Endodermal cell (in vitro differentiated cells): ENCODE measurements at places on chromosomes 1 and 21. TPM values are rescaled to one million over a fixed set of nuclear protein-coding genes. Genes with fewer than 3 reads are reported as not detected.

Gene HEYL
- 0.68 and 1.2 TPM in 2 replicates for total RNA-seq

DNA sequence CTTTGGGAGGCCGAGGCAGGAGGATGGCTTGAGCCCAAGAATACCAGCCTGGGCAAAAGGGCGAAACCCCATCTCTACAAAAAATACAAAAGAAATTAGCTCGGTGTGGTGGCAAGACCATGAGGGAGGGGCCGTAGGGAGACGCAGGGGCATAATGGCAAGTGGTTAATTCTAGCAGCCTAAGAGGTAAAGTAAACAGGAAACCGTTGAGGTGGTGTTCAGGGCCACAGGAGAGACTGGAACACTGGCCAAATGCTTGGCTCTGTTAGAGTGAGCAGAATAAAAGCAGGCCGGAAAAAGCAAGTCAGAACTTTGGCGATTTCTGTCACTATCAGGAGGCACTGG lies 89.2 kb downstream of the RIPK4 start:
- DNase-seq, result peak; percentile 35

DNA sequence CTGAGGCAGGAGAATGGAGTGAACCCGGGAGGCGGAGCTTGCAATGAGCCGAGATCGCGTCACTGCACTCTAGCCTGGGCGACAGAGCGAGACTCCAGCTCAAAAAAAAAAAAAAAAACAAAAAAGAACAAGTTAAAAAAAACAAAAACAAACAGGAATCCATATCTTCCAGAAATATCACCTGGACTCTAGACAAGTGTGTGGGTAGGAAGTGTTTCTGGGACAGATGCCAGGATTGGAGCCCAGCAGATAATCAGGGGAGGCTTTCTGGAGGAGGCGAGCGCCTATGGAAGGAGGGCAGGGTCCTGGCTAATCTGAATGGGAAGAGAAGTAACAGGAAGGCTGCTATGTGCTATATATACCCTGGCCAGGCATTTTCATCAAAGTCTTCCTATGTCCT lies 43.6 kb upstream of the SYNC start:
- no peak for DNase-seq

Gene HMGCS2
- total RNA-seq, result not detected in 2 replicates

- no peak for DNase-seq
Observed at GRCh38 chr1:5725406-5725805, 266.8 kb downstream of the NPHP4 start.

Gene CYYR1
- total RNA-seq, result 16.9 and 17.4 TPM in 2 replicates

GRCh38 chr1:4657244-4657789 lies 2.9 kb downstream of the AJAP1 start:
- DNase-seq, result peak; percentile 74

DNA sequence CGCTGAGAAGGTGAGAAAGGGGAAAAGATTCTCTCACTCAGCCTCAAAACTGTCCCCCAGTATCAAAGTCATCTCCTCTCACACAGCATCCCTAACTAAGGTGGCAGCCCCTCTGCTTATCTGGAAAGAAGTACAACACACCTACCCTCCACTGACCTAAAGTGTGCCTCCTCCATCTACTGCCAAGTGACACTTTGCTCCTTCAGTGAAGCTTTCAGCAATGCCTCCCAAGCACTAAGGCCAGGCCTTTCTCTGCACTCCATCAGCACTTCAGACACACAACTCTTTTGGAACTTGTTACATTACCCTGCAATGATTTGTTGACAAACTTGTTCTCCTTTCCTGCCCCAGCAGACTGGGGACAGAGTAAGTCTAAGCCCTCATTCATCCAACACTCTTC lies 1.4 kb downstream of the SH3BP5L start:
- no peak for DNase-seq

Gene SOD1
- total RNA-seq, result 168 to 234 TPM (median 210 TPM) in 3 replicates

DNA sequence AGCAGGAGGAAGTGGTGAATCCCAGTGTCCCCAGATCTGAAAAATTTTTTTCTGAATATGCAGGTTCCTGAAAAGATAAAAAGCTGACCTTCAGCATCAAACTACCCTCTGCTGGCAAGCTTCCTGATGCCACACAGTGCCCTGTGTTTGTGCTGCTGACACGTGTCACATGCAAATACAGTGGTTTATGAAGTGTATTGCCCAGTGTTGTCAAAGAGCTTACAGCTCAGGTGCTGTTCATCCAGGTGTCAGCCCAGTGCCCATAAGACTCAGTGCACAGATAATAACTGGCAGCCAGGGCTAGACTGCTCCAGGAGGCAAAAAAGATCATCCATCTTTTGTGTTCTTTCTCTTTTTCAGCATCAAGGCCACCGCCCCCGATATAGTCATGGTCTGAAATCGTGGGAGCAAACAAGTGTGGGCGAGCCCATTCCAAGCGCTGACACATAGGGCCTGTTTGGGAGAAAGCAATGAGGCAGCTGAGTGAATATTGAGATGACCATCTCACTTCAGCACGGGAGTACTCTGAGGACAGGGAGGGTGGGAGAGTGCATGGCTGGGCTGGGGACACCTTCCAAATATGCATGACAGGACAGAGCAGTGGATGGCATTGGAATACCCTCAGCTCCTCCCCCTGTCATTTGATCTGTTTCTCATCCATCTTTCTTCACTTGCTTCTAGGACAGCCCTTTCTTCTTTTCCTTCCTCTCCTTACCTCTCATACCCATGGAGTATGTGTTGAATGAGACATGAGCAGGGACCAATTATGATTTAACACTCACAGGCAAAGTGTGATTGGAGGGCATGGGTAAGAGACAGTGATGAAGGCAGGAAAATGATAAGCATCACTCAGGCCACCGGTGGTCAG lies 6.4 kb upstream of the KCNK1 start:
- no peak for DNase-seq

DNA sequence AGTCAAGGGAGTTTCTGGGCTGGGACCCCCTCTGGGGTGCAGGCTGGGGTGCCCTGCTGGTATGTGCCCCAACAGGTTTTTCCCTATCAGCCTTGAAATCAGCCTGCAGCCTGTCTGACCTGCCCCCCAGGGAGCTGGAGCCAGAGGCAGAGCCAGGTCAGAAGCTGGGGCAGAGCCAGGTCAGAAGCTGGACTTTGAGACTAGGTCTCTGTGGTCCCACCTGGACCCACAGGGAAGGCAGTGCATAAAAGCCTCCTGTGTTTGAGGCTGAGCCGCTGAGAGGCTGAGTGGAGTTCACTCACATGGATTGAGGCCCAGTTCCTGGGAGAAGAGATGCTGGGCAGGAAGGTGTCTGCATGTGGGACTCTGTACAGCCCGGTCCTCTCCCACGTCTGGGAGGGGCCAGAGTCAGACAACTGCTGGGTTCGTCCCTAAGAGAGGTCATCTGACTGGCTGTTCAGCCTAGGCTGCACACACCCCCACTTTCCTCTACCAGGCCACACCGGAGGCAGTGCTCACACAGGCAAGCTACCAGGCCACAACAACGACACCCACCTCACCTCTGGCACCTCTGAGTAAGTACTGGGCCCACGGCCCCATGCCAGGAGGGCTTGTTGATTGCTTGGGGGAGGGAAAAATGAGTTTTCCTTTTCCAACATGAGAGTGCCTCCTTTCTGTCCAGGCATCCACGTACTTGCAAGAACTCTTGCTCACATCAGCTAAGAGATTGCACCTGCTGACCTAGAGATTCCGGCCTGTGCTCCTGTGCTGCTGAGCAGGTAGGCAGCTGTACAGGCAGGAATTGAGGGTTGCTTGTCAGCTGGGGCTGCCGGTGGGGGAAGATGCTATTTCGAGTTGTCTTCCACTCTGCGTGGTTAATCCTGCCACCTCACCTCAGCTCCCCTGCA lies at the start of gene ANXA9:
Gene ANXA9 (plus strand): TSS at position 488 of the 908 bp plus-strand sequence. CDS start 814 bp downstream, outside the sequence.
- peak; percentile 69 for DNase-seq

DNA sequence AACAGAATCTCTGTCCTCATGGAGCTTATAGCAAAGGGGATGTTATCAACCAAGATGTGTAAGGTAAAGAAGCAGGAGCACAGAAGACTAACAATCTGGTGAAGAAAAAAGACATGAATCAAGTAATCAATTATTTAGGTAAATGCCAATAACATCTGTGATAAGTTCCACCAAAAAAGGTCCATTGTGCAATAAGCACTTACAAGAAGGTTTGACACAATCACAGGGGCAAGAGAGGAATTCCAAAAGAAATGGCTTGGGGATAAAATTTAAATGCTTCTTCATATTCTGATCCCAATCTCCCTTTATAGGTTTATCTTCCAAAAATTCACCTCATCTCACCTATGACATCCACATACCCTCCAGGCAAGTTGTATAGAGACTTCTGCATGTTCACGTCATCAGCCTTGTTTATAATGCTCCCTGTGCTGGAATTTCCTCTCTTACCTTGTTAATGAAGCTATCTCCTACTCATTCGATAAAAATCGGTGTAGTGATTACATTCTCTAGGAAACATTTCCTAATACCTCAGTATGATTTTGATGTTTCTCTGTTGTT lies 53.6 kb upstream of the DPT start:
- no peak for DNase-seq

- DNase-seq, result no peak
Observed at GRCh38 chr1:179169616-179170467, 59.6 kb downstream of the ABL2 start.

Gene ZFP69
- 3.5 to 6.3 TPM (median 6.0 TPM) in 3 replicates for total RNA-seq

DNA sequence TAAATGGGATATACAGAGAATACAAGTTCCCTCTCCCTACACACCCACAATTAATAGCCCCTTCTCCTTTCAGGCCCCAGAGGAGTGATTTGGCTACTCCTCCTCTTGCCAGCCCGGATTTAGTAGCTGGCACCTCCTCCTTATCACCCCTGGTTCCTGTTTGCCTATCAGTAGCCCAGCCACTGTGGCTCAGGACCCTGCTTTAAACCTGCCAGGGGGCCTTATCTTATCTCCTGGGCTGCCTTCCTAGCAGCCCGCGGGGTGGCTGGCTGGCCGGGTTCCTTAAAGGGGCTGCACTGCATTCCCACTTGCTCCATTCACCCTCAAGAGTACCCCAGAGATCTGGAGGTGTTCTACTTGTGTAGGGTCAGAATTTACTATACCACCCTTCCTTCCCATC lies 70.4 kb downstream of the PLEKHA6 start:
- DNase-seq, result peak; percentile 82

GRCh38 chr1:212458817-212459216 lies 26.1 kb downstream of the NENF start:
- no peak for DNase-seq
